ENCODE measurements at places on chromosomes 1 and 21.

DNA sequence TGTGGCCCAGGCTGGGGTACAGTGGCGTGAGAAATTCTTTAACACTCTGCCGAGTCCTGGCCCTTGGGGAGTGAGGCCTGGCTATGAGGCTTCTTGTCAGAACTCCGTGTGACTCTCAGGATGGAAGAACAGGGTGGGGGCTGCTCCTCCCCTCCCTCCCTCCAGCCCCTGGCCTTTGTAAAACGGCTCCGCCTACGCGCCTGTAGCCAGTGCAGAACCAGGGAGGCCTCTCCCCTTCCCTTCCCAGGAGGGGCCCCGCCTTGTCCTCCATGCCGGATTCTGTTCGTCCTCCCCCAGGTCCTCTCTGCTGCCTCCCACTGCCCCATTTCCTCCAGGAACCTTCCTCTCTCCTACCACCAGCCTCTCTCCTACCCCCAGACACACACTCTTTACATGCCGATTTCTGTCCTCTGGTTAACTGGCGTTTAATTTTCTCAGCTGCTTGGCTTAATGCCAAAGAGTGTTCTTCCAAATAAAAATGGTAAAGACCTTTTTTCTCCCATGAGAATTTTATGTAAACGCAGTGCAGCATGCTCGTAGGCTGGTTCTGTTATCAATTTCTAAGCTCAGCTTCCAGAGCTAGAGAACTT lies 21.0 kb downstream of the PDE9A start:
- peak; percentile 96 for DNase-seq

DNA sequence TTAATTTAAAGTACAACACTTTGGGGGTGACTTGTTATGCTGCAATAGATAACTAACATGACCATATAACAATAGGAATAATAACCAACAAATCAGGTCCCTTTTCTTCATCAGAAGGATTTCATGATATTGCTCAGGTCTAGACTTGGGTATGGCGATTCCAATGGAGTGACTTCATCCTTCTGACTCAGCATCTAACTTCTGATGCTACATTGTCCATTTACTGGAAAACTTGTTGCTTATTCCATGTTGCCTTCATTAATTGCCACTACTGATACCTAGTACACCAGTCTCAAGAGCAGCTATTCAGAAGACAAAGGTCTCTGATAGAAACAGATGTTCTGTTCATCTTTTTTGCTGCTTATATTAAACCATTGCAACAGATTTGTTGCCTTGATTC lies 324.3 kb downstream of the TGFB2 start:
- DNase-seq, result no peak

DNA sequence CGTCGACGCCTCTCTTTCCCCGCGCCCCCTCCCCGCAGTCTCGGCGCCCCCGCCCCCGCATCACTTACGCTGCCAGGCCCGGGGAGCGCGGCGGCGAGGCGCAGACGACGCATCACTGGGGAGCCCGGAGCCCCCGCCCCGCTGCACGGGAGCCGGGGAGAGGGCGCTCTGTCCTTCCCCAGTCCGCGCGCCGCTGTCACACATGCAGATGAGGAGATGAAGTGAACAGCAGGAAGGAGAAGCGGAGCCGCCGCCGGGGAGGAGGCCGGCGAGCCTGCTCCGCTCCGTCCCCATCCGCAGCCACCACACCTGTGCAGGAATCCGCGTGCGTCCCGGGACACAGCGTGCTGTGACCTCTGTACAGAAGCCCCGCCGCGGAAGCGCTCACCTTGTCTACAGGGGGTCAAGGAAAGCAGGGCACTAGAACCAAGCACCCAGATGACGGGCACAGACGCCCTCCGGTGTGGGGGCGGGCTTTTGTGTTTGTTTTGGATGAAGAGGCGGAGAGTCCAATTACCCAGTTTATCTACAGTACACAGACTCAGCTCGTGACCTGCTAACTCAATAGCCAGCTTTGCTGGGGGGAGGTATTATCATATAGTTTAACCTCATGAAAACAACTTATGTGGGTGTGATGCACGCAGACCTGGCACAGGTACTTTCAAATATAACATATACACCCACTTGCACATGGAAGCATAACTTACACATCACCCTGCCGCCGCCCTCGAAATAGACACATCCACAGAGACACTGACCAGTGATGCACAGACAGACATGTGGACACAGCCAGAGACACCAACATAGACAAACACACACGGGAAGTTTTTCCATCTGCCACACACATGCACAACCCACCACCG lies 12.4 kb downstream of the KLHDC8A start:
- no peak for DNase-seq

- no peak for DNase-seq
Measured at GRCh38 chr1:15020943-15021745, 132.4 kb upstream of the TMEM51 start.

- no peak for DNase-seq
Measured at GRCh38 chr1:159958719-159959380, 4.8 kb upstream of the SLAMF9 start.

GRCh38 chr1:164601399-164602100 lies 42.6 kb downstream of the PBX1 start:
- no peak for DNase-seq

DNA sequence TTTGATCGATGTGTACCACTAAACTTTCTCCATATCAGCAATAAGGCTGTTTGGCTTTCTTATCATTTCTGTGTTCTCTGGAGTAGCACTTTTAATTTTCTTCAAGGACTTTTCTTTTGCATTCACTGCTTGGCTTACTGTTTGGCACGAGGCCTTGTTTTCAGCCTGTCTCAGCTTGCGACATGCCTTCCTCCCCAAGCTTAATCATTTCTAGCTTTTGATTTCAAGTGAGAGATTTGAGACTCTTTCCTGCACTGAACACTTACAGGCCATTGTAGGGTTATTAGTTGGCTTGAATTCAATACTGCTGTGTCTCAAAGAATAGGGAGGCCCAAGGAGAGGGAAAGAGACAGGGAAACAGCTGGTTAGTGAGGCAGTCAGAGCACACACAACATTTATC lies 120.6 kb upstream of the KCND3 start:
- DNase-seq, result no peak

DNA sequence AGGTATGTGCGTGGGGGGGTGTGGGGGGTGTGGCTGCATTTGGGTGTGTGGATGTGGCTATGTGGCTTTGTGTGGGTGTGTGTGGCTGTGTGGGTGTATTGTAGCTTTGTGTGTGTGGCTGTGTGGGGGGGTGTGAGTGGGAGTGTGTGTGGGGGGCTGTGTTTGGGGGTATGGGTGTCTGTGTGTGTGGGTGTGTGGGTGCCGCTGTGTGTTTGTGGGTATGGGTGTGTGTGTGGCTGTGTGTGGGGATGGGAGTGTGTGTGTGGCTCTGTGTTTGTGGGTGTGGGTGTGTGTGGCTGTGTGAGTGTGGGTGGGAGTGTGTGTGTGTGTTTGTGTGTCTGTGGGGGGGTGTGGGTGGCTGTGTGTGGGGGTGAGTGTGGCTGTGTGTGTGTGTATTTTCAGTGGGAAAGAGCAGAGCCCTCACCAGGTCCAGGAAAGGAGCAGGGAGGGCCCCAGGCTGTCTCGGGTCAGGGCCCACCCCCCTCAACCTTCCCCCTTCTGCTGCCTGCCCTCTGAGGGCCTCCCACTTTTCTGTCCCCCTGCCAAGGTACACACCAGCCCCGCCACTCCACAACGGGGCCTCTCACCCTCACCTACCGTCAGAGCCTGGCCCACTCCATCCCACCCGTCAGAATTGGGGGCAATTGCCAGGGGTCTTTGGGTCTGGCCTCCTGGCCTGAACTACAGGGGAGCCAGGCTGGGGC lies 1.9 kb upstream of the COL8A2 start:
- DNase-seq, result no peak

- peak; percentile 4 for DNase-seq
Measured at GRCh38 chr21:25080661-25081060, 526.6 kb downstream of the MRPL39 start.

DNA sequence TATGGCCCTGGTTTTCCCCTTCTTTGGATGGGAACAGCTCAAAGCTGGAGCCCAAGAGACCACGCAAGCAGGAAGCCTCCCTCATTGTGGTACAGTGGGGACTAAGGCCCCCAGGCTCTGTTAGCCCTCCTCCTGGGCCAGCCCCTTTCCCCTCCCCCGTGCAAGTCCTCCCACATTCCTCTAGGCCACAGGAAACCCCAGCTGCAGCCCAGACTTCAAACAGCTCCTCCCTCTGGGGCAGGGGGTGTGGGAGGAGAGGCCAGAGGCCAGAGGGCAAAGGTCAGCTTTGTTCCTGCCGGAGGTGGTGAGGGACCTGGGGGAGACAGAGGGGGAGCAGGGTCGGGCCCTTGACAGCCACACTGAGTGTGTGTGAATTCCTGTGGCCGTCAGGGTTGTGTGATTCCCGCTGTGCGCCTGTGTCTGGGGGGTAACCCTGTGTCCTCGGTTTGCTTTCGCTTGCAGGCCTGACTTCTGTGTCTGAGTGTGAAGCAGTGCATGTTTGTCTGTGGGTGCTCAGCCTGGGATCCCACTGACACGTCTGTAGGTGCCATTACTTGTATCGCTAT lies 3.4 kb upstream of the AHDC1 start:
- DNase-seq, result peak; percentile 89

DNA sequence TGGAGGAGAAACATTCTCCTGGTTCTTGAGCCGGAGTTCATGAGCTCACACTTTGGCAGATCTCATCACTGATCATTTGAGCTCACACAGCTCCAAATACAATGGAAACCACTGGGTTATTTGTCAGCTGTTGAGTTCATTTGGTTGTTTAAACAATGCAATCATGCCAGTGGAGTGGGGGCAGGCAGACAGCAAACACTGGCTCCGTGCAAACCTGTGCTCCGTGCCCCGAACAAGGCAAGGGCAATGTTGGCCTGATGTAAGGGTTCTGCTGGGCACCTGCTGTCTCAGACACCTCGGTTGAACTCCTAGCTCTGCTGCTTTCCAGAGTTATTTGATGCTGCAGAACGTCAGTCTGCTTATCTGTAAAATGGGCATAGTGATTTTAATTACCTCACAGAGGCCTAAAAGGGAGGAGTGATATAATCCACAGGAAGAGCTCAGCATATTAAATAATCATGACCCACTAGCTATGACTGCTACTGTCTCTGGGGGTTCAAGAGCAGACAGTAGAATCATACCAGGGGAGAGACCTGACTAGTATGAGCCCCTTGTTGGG lies 20.0 kb upstream of the CLIC6 start:
- DNase-seq, result no peak

DNA sequence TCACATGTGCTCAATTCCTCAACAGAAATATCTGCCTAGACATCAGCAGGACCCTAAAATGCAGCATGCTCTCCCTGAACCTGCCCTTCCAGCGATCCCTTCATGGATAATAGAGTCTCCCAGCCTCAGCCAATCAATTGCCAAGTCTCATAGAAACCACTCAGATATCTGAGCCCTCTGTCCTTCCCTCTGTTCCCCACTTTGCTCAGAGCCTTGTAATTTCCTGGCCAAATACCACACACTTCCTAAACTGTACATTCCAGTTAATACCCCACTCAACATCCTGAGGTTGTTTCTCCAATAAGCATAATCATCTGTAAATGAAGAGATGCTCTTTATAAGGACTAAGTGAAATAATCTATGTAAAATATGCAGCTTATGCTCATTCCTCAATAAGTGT lies 59.3 kb upstream of the PTGFRN start:
- DNase-seq, result no peak

DNA sequence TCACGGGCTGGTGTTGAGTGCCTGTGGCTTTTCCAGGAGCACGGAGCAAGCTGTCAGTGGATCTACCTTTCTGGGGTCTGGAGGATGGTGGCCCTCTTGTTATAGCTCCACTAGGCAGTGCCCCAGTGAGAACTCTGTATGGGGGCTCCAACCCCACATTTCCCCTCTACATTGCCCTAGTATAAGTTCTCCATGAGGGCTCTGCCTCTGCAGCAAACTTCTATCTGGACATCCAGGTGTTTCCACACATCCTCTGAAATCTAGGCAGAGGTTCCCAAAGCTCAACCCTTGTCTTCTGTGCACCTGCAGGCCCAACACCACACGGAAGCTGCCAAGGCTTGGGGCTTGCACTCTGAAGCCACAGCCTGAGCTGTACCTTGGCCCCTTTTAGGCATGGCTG lies 157.3 kb downstream of the MRPL39 start:
- no peak for DNase-seq

DNA sequence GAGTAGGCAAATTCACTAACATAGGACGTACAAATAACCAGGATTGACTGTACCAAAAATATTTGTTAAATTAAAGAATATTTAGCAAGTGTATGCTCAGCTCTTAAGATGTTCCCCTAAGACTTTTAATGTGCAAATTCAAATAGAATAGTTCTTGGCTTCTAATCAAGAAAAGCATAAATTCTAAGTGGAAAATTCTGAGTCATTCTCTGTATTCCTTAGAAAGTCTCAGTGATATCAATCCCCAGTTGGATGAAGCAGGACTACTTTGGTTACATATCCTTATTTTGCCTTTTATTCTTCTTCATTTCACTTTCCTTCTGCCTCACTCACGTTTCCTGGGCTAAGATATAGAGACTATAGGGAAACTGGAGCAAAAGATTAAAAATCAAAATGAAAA lies 130.2 kb downstream of the IFI44 start:
- no peak for DNase-seq

DNA sequence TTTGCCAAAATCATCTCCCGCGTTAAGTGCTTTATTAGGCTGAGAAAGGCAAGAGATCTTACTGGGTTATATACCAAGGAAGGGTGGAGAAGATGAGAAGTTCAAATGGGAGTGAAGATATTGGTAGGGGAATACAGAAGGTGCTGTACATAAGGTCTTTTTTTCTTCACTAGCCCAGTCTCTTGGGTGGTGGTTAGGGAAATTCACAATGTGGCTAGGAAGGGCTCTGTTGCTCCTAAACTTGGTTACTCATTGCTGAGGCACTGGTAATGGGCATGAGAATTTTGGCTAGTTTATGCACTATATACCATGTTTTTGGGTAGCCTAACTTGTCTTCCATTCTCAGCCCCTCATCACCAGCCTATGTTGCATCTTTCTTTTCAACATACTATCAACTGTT lies 50.6 kb downstream of the LHX4 start:
- DNase-seq, result no peak

GRCh38 chr21:15098908-15099307 lies 34.1 kb upstream of the NRIP1 start:
- DNase-seq, result no peak

DNA sequence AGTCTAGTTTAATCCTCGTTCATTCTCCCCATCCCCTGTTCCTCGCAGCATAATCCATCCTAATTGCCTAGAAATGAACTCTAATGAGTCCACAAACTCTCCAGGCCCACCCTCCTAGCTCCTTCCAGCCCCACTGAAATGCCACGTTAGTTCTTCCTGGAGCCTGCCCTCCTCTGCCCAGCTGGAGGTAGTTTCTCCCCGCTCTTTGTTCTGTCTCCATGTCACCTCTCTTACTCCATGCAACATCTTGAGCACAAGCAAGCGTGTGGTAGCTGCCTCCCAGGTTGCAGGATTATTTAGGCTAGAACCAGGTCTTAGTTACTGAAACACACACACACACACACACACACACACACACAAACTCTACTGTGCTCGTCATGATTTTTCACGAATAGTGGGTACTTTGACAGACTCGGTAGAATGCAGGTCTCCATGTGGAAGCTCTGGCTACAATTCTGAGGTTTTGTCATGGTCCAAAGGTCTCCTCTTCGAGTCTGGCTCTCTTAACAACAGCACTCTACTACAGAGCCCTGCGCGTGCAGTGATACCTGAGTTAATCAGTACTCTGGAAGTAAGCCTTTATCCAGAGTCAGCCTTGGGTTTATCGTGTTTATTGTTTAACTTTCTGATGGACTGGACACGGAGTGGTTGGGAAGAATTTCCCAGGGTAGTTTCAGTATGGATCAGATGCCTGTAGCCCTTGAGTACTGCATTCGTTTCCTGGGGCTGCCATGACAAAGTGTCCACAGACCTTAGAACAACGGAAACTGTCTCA lies 27.5 kb downstream of the HUNK start:
- no peak for DNase-seq

GRCh38 chr1:87400813-87401212 lies 72.1 kb downstream of the LMO4 start:
- DNase-seq, result no peak

All from NB4 (cell line).